ENCODE measurements at places on chromosomes 16 and 17.

DNA sequence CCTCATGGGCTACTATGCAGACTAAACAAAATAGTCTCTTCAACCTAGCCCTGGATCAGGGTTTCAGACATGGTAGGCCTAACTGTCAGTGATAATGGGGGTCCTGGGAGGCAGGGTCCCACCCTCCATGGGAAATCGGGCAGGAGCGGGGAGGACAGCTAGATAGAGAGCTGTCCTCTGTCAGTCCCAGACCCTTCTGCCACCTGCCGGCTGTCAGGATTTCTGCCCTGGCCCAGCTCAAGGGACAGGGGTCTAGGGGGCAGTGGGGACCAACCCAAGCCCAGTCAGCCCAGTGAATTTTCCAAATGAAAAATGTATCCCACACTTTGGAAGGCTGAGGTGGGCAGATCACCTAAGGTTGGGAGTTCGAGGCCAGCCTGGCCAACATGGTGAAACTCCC is 5.3 kb downstream of the CA7 start:
- DNase-seq = no peak

DNA sequence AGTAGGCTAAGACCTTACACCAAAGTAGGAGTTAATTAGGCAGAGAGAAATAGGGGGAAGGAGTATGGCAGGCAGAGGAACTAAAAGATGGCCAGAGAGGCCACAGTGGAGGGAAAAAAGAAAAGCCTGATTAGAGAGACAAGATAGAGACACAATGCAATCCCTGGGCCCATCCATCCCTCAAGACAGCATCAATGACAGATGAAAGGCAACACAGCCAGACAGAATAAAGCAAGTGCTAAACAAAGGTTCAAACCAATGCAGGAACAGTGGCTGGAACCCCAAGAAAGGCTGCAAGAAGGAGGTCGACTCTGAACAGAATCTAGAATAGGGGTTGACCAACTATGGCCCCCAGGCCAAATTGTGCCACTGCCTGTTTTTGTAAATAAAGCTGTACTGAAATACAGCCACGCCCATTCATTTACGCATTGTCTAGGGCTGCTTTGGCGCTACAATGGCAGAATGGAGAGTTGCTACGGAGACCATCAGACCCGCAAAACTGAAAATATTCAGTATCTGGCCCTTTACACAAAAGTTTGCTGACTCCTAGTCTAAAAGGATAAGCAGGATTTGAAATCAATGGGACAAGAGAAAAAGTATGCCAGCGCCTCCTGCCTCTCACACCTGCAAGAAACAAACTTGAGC is 473.3 kb upstream of the PSMD7 start:
- DNase-seq = no peak

DNA sequence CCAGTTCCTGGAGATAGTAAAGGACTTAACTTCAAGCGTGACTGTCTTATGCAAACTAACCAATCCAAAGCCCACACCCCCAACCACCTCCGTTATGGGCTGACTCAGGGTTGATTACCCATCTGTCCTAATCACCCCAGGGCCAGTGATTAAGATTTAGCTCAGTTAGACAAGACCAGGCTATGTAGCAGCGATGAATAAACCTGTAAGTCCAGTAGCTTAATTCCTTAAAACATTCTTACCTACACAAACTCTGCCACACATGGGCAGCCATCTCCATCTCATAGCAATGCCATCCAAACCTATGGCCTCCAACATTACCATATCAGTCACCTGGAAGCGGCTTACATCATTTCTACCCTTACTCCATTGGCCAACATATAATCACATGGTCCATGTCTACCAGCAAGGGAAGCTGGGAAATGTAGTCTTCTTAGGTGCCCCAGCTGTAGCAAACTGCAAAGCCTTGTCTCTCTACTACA is 266.7 kb downstream of the SHISA9 start:
- DNase-seq = no peak

DNA sequence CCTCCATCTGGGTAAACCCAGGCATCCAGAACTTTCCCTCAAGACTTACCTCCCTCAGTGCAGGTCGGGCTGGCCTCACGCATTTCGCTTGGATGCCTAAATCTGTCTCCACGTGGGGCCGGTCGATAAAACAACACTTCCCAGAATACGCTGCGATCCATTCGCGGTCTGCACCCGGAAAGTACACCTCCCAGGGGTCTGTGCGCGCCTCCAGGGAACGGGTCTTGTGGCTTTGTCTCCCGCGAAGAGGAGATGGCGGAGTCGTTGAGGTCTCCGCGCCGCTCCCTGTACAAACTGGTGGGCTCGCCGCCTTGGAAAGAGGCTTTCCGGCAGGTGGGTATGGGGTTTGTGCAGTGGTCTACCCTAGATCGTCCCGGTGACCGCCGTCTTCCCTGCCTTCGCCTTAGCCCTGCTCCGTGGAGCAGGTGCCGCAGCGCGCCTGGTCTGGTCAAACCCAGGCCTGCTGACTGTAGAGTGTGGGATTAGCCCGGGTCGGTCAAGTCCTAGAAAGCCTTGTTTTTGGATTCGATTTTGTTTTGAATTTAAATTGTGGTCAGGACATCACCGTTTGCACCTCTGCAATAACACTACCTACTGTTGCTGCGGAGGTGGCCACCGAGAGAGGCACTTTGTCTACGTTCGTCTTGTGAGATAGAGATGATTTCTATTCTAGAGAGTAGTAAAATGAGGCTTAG is at the start of gene RPAIN:
Gene RPAIN, plus strand, starts transcription at position 224 of the 695 bp plus-strand sequence. Its CDS starts 29 bp downstream, at position 253.
- peak; percentile 61 for DNase-seq

DNA sequence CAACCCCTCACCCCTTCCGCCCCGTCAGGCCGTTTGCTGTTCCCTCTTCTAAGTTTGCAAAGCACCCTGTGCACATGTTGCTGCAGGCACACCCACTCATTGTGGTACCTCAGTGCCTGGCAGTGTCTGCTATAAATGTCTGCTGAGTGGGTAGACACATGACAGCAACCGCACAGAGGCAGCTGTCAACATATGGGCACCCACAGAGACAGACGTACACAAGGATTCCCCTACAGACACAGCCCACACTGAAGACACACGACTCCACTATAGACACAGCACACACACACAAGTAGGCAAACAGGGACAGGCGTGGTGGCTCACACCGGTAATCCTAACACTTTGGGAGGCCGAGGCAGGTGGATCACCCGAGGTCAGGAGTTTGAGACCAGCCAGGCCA is 17.8 kb upstream of the CRK start:
- no peak for DNase-seq

- no peak for DNase-seq
These were observed 14.1 kb downstream of the BAHCC1 start for GRCh38 chr17:81409190-81409935.

- no peak for DNase-seq
These were observed 11.5 kb downstream of the KCNJ16 start for GRCh38 chr17:70086516-70086915.

GRCh38 chr17:75370286-75370915 is 35.1 kb downstream of the GRB2 start:
- DNase-seq = no peak

GRCh38 chr17:5583426-5584382 is 605 bp downstream of the NLRP1 start:
- no peak for DNase-seq

GRCh38 chr17:51423421-51424160 is 163.2 kb downstream of the UTP18 start:
- DNase-seq = no peak

GRCh38 chr17:4786106-4786511 is at the start of gene VMO1:
TSS of gene VMO1 (minus strand) at chr17:4786364. CDS start at chr17:4786352, 12 bp downstream.
- no peak for DNase-seq

GRCh38 chr16:86605950-86606349 is 27.6 kb downstream of the FOXL1 start:
- DNase-seq = no peak

- peak; percentile 80 for DNase-seq
These were observed 34.3 kb downstream of the STAT5A start for GRCh38 chr17:42322382-42323267.

- DNase-seq = no peak
These were observed 51.1 kb downstream of the SRCIN1 start for GRCh38 chr17:38554430-38555350.

- no peak for DNase-seq
These were observed 26.0 kb downstream of the KLHDC4 start for GRCh38 chr16:87739801-87740200.
